ENCODE measurements at places on chromosomes 1 and 21.

- ATAC-seq, result no peak
These were observed 391.0 kb downstream of the MATN1 start for GRCh38 chr1:30332116-30333094.

GRCh38 chr1:200873671-200874397, 1.1 kb downstream of the GPR25 start:
- no peak for ATAC-seq

- ATAC-seq, result no peak
These were observed 4.5 kb downstream of the ZC3H12A start for GRCh38 chr1:37478890-37479254.

- ATAC-seq, result no peak
These were observed 467.8 kb downstream of the CAMTA1 start for GRCh38 chr1:7253118-7253480.

DNA sequence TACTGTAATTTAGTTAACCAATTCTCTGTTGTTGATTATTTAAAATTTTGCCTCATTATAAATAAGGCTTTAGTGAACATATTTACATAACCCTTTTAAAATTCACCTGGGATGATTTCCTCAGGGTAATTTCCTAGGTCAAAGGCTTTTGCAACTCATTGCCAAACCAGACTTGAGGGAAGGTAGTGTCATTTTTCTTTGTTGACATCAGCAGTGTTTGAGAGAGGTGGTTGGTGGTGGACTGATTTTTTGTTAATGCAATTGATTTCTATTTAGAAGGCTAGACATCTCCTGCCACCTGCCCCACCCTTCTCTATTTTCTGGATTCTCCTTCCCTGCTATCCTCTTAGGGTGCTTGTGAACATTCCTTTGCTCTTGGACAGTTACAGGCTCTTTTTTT, 116.8 kb downstream of the HHAT start:
- ATAC-seq, result no peak

DNA sequence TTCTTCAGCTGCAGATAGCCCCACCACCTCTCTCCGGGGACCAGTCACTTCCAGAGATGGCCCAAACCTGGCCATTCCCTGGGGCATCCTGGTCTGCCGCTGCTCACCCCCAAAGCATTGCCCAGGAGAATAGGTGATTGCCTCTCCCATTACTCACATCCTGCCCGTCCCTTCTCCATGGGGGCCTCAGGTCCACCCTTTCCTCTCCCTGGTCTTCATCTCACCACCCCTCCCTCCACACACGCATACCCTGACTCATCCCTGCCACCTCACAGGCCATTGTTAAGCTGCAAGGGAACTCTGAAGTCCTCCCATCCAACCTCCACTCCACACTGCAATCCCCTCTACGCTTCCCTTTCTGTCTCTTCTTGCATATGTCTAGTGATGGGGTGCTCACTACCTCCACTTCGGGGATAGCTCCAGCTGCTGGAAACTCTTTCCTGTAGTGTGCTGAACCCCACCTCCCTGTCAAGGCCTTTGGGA, at the start of gene PLEKHG5:
TSS of gene PLEKHG5 (minus strand) at position 188 of the 483 bp plus-strand sequence. CDS start 14,096 bp downstream, outside the sequence.
- peak; percentile 25 for ATAC-seq

GRCh38 chr1:204735042-204735441, 49.5 kb upstream of the LRRN2 start:
- no peak for ATAC-seq

DNA sequence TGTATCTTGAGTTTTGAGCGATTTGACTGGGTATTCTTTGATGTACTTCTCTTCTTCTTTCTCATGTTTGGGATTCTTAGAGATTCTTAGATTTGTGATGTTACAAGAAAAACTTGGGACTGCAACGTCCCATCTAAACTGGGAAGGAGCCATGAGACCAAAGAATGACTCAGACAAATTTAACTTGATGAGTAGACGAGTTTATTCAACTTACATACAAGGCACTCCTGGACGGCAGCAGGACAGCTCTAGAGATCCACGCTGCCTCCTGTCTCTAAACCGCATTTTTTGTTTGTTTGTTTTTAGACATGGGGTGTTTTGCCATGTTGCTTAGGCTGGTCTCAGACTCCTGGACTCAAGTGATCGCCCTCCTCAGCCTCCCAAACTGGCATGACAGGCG, 137.1 kb downstream of the PIK3R3 start:
- no peak for ATAC-seq

DNA sequence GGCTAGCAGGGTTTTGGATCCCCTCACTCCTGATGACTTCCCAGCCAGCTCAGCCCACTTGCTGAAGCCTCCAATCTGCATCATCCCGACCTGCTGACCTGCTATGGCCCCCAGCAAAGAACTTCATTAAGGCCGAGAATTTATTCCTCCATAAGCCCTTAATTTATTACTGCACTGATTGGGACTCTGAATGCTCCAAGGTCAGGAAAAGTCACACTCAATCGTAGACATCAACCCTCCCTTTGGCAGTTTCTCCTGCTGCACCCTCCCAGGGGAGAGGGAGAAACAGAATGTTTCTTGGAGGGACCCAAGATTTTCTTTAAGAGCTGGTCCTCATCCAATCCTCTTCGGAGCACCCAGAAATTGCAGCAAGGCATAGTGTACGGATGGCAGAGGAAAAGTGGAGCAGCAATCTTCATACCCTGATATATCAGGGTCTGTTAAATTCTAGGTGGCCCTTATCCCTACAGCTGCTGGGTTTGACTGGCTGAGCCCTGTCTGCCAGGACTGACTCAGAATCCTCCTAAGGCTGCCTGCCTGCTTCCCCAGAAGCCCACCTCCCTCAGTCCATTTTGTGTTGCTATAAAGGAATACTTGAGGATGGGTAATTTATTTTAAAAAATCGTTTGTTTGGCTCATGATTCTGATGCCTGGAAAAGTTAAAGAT, 62.2 kb downstream of the DMAP1 start:
- no peak for ATAC-seq

DNA sequence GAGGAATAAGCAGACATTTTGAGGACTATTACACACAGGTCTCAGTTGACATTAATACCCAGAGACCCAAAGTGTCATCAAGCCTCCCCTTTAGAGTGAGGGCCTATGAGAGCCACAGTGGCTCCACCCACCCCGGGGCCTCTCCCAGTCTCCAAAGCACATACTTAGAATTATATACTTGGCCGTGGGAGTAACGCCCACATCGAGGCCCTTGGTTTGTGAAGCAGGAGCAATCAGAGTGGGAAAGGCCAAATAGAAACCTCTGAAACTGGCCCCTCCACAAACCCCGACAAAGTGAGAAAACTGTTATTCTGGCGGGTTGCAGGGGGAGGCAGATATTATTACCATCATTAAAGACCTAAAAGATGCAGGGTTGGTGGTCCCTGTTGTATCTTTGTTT, 7.0 kb upstream of the DESI2 start:
- ATAC-seq, result no peak

DNA sequence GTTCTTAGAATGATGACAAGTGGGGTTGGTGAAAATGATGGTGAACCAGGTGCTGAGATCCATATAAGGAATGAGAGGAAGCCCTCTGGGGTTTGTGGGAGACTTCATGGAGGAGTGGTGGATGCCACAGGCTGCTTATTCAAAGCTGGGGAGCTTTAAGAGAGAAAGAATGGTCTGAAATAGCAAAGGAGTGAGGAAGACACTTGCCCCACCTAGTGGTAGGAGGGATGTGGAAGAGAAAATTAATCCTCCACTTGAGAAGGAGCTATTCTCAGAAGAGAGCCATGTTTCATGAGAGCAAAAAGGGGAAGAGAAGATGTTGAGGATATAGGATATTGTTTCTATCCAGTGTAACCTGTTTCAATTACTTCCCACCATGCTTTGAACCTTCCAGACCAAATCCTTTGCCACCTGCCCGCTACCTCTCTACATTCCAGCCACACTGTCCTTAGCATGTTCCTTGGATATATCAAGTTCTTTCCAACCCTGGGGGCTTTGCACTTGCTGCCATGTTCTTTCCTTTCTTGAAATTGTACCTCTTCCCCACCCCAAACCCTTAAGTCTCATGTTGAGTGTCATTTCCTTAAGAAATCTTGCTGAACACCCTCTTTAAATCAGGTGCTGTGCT, 19.6 kb upstream of the ZNF648 start:
- no peak for ATAC-seq

DNA sequence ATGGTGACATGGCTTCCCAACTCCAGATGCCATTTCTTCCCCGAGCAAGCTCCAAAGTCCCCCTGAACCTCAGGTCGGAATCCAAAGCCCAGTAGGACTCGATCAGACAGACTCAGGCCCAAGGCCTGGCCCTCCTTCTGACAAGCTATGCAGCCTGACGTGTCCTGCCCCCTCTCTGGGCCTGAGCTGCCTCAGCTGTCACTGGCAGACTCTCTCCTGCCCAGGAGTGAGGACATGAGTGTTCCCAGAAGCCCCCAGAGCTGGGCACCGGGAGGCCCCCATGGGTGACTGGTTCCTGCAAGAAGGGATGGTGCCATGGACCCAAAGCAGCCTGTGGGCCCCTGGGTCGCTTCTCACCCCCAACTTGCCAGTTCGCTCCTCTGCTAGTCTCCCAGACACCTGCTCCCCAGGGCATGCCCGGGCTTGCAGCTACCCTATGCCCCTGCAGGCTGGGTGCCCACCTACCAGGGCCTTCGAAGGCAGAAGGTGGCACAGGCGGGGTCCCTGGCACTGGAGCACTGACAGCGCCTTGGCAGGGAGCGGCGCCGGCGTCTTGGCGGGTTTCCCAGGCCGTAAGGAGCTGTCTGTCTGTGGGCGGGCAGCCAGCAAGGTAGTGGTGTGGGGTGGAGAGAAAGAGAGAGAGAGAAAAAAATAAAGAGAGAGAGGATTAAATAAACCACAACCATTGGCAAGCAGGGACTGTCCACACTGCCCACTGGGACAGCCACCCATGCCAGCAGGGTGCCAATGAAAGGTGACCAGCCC, 2.3 kb downstream of the EDN2 start:
- peak; percentile 50 for ATAC-seq

DNA sequence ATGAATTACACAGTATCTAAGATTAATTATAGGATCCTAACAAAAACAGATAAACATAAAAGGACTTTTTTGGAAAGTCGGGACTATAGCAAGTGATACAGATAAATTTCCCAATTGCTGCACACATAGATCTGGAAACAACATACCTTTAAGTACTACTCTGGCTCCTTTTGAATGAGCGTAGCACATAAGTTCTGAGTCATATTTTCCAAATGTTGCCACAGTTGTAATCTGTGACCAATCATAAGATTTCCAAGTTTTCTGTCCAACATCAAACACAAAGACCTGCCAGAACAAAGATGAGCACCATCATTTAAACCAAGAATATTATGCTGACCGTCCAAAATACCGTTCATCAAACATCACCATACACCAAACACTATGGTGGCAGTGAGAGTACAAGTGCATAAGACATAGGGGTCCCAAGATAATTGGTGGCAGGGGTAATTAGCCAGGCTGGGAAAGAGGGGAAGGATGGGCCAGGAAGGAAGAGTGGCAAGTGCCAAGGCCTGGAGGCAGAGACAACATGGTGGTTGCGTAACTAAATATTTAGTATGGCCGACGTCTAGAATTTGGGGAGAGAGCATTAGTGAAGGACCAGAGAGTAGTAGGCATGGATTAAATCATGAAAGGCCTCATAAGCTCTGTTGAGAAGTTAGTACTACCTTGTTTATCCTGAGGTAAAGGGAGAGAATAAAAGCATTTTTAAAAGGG, 3.6 kb downstream of the CTBS start:
- ATAC-seq, result no peak

GRCh38 chr21:38333301-38334272, 76.8 kb downstream of the KCNJ15 start:
- ATAC-seq, result peak; percentile 74

GRCh38 chr21:41725421-41726031, 41.3 kb downstream of the RIPK4 start:
- ATAC-seq, result no peak

DNA sequence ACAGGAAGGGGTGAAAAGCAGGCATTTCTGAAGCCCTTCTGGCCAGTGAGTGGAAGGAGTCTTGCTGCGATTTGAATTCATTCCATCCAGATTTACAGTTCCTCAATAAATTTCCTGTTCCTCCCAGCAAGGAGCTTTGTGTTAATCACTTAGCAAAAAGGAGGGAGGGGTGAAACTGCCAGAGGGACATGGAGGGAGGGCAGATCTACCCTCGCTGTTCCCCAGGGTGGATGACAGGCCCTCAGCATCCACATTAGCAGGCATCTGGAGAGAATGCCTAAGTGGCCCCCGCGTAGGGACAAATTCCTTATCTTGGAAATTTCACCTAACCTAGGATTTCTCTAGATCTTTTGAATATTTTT, 1.2 kb downstream of the ETV3 start:
- peak; percentile 2 for ATAC-seq

- no peak for ATAC-seq
These were observed 6.3 kb downstream of the NGF start for GRCh38 chr1:115331558-115332331.

- ATAC-seq, result peak; percentile 4
These were observed 847 bp downstream of the PSMD4 start for GRCh38 chr1:151255381-151255780.

GRCh38 chr1:1305300-1306069, 2.2 kb downstream of the ACAP3 start:
- ATAC-seq, result peak; percentile 28

- no peak for ATAC-seq
These were observed 285.9 kb upstream of the NR5A2 start for GRCh38 chr1:199741586-199741985.

GRCh38 chr1:50497007-50497406, 73.8 kb upstream of the DMRTA2 start:
- ATAC-seq, result no peak

GRCh38 chr1:214670098-214670497, 67.1 kb downstream of the CENPF start:
- no peak for ATAC-seq

- ATAC-seq, result no peak
These were observed 633.1 kb downstream of the AJAP1 start for GRCh38 chr1:5287178-5288150.

- ATAC-seq, result no peak
These were observed 6.7 kb downstream of the FBXO6 start for GRCh38 chr1:11670747-11671146.

DNA sequence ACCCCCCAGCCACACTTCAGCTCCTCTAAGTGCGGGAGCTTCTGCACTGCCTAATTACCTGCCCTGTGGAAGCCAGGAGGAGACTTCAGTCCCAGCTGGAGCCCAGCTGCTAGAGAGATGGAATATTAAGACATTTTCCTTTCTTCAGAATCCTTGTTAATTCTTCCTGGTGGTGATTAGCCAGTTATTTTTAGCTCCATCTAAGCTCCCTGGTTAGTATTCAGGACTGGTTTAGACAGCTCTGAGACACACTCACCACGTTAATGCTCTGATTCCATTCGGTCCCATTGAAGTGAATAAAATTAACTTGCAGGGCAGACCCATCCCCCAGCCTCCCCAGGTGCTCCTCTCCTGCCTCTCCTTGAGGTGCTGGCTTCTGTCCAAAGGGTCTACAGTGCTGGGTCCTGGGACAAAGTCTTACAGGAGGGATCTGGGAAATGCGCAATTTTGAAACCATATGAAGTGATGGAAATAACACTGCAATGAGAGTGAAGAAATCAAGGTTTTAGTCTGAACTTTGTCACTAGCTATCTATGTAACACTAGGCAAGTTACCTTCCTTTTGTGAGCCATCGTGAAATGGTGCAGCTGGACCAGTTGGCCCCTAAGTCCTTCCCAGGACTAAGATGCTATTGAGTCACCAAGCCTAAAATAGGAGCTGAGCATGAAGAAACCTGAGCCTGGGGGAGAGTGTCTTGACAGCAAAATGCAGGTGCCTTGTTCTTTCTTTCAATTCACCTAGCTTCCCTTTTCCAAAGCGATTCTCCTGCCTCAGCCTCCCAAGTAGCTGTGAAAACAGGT, 117.4 kb upstream of the ATP1A1 start:
- no peak for ATAC-seq

GRCh38 chr21:20024741-20025140, 973.5 kb upstream of the NCAM2 start:
- ATAC-seq, result no peak

Measured in SK-N-SH treated with all-trans-retinoic acid at 6 μM for 48 hours (cell line).